ENCODE measurements at places on chromosomes 2 and 18.

GRCh38 chr2:60358476-60358875 is 195.0 kb downstream of the BCL11A start:
- DNase-seq = no peak

DNA sequence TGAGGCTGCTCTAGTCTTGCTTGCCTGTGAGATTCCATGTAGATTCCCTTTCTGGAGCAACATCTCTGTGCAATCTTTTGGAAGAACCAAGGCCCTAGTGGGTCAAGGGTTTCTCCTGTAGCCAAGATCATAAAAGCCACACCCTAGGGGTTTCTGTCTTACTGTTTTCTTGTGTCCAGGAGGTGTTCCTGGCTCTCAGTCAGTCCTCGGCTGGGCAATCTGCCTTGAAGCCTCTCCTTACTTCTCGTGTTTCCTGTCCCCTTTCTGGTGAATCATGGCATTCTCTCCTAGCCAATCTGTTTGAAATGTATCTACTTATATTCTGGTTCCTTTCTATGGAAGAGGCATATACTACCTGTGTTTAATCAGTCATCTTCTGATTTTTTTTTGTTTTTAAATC is 484.8 kb upstream of the UBE2E3 start:
- no peak for DNase-seq

DNA sequence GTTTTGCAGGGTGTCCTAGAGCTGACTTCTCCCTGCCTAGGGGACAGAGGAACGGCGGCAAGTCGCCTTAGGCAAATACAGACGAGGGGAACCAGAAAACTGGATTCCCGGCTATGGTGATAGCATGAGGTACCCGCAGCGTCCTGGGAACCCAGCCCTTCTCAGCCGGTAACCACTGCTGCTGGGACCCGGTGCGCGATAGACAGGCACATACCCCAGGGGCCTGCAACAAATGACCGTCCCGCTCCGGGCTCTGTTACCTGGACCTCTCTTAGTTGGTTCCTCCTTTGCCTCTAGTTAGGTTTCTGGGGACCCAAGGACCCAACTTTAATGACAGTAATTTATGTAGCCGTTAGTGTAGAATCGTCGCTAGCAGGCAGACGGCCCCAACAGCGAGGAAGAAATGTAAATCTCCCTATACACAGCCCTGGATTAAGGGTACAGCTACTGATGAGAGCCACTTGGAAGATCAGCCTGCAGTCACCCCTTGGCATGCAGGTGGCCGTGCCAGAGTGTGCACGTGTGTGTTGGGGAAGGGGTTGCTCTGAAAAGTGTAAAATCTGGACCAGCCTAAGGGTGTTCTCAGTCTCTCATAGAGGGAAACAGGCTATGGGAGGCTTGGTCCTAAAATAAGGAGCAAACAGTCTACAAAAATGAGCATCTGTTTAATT is 819 bp upstream of the SERPINE2 start:
- DNase-seq = no peak

DNA sequence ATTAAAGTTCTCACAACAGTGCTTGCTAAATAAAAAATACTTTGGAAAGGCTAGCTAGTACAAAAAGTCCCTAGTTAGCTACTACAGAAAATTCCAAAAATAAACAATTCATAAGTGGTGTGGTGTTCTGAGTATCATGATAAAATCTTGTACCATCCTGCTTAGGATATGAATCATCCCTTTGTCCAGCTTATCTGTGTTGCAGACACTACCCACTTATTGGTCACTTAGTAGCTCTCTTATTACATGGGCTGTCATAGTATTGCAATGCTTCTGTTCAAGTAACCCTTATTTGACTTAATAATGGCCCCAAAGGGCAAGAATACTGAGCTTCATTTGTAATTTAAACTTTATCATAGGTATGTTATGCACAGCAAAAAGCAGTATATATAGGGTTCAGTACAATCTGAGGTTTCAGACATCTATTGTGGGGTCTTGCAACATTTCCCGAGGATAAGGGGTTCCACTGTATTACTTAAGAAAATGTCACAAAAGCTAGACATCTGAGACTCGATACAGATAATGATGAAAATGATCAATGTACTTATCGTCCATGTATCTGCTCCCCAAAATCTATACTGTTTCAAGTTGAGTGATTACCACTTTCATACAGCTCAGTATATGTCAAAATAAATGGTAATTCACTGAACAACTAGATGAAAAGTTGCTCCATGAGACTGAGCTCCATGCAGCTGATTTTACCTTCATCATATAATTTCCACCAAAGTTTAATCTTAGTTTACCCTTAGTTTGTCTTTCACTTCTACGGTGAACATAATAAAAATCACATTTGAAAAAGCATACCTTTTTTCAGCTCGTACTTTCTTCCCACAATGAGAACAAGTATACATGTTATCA is 93.8 kb downstream of the C2orf74 start:
- peak; percentile 63 for DNase-seq

DNA sequence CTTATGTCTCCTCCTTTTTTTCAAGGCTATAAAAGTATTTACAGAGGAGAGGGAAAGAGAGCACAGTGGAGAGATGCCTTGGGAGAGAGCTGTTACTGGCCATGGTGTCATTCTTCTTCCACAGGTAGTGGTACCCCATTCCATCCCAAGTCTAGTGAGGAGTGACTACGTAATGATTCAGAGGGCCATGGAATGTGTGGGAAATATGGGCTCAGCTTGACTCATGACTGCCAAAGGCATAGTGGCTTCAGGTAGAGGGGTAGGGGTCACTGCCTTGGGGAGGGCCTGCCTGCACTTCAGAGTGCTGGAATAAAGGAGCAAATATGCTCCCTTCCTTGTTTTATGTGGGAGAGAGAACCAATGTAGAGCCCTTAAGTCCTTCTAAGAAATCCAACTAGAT is 620.6 kb downstream of the IRS1 start:
- peak; percentile 65 for DNase-seq

DNA sequence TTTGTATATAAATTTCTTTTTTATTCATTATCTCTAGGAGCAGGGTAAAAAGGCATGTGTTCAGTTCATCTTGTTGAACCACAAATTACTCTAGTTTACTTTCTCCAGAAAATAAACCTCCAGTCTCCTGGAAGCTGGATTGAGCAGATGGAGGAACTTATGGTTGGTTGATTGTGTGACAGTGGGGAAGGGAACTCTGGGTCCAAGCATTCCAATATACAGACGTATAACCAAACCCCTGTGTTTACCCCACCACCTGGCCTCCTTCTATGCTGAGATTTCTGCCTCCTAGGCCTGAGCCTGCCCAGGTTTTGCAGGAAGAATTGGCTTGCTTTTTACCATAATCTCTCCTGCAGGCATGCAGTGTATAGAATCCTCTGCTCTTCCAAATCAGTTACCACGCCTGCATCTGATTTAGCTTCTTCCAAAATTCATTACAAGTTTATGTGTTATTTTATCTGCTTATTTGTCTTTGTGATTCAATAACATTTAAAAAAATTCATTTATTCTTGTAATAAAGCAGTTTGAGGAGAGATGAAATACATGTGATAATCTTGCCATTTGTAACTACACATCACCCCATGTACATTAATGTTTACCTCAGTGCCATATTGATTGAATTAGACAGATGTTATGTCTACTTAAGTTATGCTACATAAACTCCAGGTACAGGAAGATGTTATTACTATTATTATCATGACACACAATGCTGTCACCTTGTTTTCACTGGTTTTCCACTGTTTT is 2.5 kb upstream of the RAB27B start:
- no peak for DNase-seq

DNA sequence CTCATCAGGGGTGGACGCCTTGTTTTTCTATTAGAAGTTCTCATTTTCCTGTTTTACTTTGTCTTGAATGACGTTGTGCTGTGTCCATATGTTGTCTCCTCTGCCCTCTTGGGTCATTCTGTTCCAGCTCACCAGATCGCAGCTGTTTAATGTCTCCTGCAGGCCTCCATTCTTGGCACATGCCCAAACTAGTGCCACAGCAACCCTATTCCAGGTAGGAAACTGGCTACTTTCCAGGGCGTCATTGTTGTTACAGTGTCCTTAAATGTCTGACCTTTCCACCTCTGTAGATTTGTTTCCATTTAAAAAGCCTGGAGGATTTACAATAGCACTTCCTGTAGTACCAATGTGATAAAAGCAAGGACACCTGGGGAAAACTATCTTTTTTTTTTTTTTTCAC is 500.7 kb downstream of the METTL4 start:
- no peak for DNase-seq

DNA sequence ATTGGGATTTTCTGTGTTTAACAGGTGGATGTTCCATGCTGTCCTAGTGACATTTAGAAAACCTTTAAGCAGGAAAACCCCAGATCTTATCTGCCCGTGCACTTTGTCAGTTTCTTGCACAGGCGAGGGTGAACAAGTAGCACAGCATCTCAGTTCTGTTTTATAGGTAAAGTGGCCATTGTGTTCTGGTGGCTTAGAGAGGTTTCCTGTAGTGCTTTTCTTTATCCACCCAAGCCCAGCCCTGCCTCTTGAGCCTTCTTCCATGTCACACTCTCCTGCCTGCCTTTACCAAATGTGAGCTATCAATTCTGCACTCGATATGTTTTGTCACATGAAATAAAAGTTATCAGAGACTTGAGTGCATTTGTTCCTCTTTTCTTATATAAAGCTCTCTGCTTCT is 135.3 kb upstream of the NOSTRIN start:
- no peak for DNase-seq

DNA sequence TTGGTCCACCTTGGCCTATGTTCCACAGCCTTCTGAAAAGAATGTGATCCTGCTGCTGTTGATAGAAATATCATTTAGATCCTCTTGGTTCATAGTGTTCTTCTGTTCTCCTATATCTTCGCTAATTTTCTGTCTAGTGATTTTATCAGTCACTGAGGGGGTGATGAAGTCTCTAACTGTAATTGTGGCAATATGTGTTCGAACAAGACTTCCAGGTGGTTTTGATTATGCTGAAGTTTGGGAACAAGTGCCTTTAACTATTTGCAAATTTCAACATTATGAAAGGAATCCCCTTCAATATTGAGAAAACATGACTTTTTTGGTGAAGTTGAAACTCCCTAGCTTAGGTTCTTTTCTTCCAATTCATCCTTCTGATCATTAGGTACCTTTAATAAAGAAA is 140.4 kb downstream of the MTX2 start:
- DNase-seq = no peak

- no peak for DNase-seq
Observed at GRCh38 chr2:218732761-218733158, 22.1 kb downstream of the TTLL4 start.

DNA sequence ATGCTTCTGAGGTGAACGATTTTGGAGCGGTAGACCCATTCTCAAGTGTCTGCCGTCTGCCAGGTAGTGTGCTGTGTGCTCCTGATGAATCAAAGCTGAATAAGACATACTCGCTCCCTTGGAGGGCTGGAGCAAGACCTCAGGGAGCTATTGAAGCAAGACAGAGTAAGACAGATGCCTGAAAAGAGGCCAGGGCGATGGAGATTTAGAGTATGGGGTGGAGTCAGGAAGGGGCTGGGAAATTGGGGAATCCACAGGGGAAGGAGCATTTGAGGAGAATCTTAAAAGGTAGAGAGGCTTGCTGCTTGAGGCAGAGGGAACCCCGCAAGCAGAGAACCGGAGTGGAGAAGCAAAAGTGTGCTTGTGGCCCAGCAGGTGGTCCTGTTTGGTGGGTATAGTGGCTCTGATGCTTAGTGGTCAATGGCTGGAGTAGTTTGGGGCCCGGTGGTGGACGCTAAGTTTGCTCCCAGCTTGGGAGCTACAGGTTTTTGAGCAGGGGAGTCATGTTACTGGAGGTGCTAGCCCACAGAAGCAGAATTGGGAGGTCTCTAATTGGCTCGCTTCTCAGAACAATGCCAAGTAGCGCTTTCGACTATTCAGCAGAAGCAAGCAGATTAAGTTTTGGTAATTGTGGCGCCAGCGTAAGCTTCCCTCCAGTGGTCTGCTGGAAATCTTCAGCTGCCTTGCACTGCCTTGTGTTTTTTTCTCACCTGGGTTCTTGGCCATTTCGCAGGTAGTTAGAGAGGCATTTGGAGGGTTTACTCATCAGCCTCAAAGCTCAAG is 2.0 kb downstream of the CNNM4 start:
- DNase-seq = no peak

GRCh38 chr2:167293172-167293781 is 405.0 kb downstream of the XIRP2 start:
- DNase-seq = no peak

DNA sequence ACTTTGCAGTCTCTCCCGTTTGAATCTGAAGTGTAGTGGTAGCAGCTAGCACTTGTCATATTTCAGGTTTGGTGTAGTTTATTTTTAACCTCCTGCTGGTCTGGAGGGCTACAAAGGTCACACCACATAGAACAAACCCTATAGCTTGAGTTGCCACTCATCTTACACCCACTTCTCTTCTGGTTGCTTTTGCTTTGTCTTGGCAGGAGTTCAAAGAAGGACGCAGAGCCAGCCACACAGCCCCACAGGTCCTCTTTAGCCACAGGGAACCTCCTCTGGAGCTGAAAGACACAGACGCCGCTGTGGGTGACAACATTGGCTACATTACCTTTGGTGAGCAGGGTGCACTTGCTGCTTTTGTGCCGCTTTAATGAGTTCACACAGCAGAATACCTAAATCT is 15.6 kb upstream of the GPBAR1 start:
- DNase-seq = peak; percentile 18

DNA sequence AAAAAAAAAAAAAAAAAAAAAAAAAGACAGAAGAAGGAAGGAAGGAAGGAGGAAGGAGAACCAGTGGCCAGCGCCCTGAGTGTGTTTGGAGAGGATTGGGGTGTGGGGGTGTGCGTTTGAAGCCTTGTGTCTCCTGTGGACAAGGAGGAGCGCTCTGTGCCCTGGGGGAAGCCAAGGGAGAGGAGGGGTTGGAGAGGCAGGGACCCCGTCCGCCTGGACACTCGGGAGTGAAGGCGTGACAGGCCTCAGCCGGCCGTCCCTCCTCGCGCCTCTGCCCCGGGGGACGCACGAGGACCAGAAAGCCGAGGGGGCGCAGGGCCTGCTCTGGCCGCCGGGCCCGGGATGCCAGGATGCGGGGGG is 44.9 kb downstream of the SERTAD2 start:
- no peak for DNase-seq

GRCh38 chr2:158495175-158495574 is 38.4 kb downstream of the PKP4 start:
- DNase-seq = no peak

DNA sequence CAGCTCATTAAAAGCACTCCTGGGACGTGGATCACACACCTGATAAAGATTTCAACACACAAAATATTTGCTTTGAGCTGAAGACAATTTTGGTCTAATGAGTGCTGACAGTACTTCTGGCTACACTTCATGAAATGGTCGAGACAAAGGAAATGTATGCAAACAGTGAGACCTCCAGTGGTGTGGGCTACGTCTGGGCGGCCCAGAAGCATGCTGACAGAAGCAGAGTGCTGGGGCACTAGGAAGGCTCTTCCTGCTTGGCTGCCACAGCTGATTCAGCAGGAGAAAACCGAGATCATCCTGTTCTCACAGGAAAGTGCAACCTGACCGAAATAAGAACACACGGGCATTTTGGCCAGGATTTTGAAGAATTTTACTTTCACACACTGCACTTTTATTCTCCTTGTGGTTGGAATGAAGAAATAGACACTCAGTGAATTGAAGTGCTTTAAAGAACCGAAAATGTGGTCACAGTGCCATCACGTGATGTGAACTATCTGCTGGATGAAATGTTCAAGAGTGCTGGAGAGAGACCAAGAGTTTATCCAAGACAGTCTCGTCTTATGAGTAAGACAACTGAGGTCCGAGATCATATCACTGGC is 149.5 kb downstream of the CCBE1 start:
- DNase-seq = peak; percentile 20

Data from RCC 7860 (cell line).